ENCODE measurements at places on chromosomes 5 and 9. TPM values are rescaled to one million over a fixed set of nuclear protein-coding genes. Genes with fewer than 3 reads are reported as not detected.

DNA sequence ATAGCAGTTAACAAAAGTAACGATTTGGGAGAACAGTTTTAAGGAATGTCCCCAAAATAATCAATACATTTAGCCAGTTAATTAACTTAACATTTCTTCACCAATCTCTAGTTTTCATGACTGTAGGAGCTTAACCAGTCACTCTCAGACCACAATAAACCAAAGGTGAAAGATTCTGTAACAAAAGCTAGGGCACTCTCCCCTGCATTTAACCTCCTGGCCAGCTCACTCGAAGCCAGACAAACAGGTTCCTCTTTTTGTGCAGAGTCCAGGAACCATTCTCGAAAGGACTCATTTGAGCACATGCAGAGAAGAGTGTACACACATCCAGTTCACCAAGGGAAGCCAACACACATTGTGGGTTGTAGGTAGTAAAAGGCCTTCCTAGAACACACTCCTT lies 6.5 kb downstream of the IL7R start:
- H3K4me3 ChIP-seq = peak overlapping the region; percentile 1
- H3K27ac ChIP-seq = peak overlapping the region; percentile 8
- H3K4me1 ChIP-seq = peaks cover 10% of the 10 kb centered on the region

GRCh38 chr9:102309379-102309778 lies 570.9 kb upstream of the GRIN3A start:
- H3K36me3 ChIP-seq = no peaks in the 10 kb centered on the region
- no peaks in the 10 kb centered on the region for H3K27me3 ChIP-seq
- H3K4me3 ChIP-seq = no peak overlapping the region
- H3K4me1 ChIP-seq = no peaks in the 10 kb centered on the region

- H3K36me3 ChIP-seq = no peaks in the 10 kb centered on the region
- DNase-seq = no peak
- H3K27me3 ChIP-seq = no peaks in the 10 kb centered on the region
- no peak overlapping the region for H3K4me3 ChIP-seq
- H3K4me1 ChIP-seq = no peaks in the 10 kb centered on the region
- H3K27ac ChIP-seq = no peak overlapping the region
These were observed 21.9 kb upstream of the MED10 start for GRCh38 chr5:6399980-6400910.

- no peaks in the 10 kb centered on the region for H3K27me3 ChIP-seq
- H3K4me1 ChIP-seq = peaks cover 22% of the 10 kb centered on the region
- no peaks in the 10 kb centered on the region for H3K36me3 ChIP-seq
- DNase-seq = no peak
- H3K4me3 ChIP-seq = no peak overlapping the region
These were observed 27.4 kb upstream of the EEIG1 start for GRCh38 chr9:128008171-128008570.

DNA sequence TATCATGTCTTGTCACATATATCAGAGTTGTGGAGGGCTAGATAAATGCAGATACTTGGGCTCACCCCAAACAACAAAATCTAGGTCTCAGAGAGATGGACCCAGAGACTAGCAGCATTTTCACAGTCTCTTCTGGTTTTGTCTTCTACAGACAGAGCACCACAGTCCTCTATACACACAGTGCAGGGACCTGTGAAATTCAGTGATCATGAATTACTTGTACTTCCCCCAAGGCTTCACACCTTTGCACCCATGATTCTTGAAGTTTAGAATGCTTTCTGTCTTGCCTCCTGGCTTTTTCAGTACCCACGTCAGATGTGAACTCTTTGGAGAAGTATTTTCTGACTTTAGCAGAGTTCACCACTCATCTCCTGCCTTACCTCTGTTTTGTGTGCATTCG lies 371.5 kb upstream of the PRR16 start:
- DNase-seq = no peak
- H3K4me1 ChIP-seq = no peaks in the 10 kb centered on the region
- no peaks in the 10 kb centered on the region for H3K36me3 ChIP-seq
- no peak overlapping the region for H3K4me3 ChIP-seq
- H3K27ac ChIP-seq = no peak overlapping the region

DNA sequence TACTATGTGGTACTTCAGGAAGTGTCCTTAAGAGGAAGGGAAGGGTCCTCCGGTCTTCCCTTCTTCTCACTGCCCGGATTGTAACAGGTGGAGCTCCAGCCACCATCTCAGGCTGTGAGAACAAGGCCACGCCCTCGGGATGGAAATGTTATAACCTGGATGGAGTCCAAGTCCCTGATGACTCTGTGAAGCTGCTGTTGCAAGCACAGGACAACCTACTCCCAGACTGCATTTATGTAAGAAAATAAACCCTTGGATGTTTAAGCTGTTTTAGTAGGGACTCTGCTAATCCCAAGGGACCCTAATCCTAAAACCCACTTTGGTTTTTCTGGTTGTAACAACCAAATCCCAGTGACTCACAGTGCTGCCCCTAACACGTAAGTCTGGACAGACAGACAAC lies 221.6 kb downstream of the ACTL7B start:
- no peak for DNase-seq
- no peaks in the 10 kb centered on the region for H3K27me3 ChIP-seq
- no peaks in the 10 kb centered on the region for H3K36me3 ChIP-seq
- no peak overlapping the region for H3K27ac ChIP-seq
- H3K4me3 ChIP-seq = no peak overlapping the region

GRCh38 chr5:155313518-155313917 lies 300.0 kb downstream of the KIF4B start:
- H3K4me3 ChIP-seq = no peak overlapping the region
- H3K27me3 ChIP-seq = no peaks in the 10 kb centered on the region
- no peak overlapping the region for H3K27ac ChIP-seq
- no peak for DNase-seq
- H3K36me3 ChIP-seq = no peaks in the 10 kb centered on the region
- no peaks in the 10 kb centered on the region for H3K4me1 ChIP-seq

DNA sequence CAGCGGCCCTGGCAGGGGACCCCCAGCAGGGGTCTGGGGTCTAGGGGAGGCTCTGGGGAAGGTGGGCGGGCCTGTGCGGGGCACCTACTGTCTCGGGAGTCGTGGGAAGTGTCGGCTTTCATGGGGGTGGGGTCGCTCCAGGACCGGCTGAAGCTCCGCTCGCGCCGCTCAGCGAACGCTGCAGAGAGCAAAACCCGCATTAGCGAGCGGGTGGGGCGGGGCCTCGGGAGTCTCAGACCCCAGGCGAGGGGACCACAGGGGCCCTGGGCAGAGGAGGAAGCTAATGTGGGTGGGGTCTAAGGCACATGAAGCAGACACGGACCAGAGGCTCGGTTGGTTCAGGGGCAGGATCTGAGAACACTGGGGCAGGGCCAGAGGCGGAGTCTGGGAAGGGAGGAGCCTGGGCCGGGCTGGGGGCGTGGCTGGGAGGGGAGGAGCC lies 5.5 kb downstream of the NSMF start:
- no peak overlapping the region for H3K27ac ChIP-seq
- peak; percentile 90 for DNase-seq
- H3K4me3 ChIP-seq = peak overlapping the region; percentile 64

GRCh38 chr5:115180165-115180709 lies 10.5 kb upstream of the TRIM36 start:
- peak overlapping the region; percentile 36 for H3K4me3 ChIP-seq
- H3K27ac ChIP-seq = no peak overlapping the region
- peak; percentile 90 for DNase-seq
- H3K27me3 ChIP-seq = peaks cover 41% of the 10 kb centered on the region
- H3K4me1 ChIP-seq = peaks cover 19% of the 10 kb centered on the region

DNA sequence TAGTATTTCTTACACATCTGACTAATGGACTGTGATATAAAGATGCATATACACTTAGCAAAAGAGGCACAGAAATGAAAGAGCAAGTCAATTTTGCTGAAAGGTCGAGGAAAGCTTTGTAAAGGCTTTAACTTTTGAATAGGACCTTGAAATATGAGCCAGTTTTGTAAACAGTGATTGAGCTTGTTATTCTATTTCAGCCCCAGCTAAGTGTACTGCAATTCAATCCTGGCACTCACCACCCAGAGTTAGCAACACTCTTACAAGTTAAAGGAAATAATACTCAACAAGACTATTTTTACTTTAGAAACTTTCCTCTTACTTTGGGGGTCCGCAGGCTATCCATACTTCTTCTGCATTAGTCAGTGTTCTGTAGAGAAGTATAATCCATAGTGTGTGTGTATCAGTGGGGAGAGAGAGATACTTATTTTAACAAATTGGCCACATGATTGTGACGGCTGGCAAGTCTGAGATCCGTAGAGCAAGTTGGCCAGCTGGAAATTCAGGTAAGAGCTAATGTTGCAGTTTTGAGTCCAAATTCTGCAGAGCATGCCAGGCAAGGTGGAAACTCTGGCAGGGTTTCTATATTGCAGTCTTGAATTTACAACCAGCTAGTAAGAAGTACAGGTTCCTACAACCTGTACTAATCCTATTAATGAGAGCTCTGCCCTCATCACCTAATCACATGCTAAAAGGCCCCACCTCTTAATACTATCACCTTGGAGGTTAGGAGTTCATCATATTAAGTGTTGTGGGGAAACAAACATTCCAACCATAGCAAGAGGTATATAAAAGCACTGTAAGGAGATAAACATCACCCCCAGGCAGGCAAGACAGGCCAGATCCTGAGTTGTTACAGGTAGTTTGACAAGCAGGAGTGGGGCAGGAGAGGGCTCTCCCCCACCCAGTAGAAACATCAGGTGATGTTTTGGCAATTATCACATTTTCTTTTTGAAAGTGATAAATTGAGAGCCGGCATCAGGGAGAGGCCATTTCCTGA lies 33.6 kb downstream of the IL7R start:
- H3K36me3 ChIP-seq = no peaks in the 10 kb centered on the region
- H3K27me3 ChIP-seq = no peaks in the 10 kb centered on the region
- no peak overlapping the region for H3K27ac ChIP-seq
- DNase-seq = no peak
- no peak overlapping the region for H3K4me3 ChIP-seq

DNA sequence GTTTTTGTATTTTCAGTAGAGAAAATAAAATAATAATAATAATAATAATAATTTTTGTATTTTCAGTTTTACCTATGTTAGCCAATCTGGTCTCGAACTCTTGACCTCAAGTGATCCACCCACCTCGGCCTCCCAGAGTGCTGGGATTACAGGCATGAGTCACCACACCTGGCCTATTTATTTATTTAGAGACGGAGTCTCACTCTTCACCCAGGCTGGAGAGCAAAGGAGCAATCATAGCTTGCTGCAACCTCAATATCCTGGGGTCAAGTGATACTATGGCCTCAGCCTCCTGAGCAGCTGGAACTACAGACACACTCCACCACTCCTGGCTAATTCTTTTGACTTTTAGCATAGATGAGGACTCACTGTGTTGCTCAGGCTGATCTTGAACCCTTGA lies 167.5 kb downstream of the TLE1 start:
- no peak for DNase-seq
- H3K4me1 ChIP-seq = peaks cover 8% of the 10 kb centered on the region

DNA sequence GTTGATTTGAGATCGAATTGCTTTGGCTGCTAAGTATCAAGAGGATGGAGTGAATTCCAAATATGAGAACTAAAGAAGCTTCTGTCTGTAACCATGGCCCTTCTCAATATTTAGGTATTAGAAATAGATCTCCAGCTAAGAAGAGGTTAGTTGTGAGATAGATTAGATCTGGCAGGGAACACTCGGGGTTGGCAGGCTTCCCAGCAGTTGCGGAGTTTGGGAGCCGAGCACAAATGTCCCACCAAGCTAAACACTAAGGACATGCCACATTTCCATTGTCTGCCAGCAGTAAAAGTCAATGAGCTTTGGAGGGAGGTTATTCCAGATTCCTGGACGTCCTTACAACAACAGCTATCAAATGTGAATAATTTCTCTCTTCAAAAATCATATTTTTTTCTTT lies 85.8 kb downstream of the TAF11L14 start:
- H3K27ac ChIP-seq = no peak overlapping the region
- DNase-seq = no peak
- H3K27me3 ChIP-seq = no peaks in the 10 kb centered on the region
- H3K4me3 ChIP-seq = no peak overlapping the region
- no peaks in the 10 kb centered on the region for H3K4me1 ChIP-seq
- H3K36me3 ChIP-seq = no peaks in the 10 kb centered on the region

DNA sequence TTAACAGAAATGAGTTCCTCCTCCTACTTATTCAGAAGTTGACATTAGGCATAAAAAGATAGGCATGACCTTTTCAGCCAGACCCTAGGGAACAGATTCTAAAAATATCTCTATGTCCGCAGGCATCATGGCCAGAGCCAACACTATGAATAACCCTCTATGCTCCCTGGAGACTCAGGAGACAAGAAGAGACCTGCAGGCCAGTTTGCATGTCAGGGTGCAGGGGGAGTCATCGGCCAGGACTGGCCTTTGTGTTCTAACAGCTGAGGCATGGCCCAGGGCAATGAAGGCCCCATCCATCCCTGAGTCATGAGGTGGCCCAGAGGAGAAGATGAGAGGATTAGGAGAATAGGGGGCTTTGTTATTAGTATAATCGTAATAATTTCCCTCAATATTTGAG lies 93.8 kb downstream of the TMEM215 start:
- H3K4me1 ChIP-seq = no peaks in the 10 kb centered on the region
- H3K27ac ChIP-seq = no peak overlapping the region

- H3K27me3 ChIP-seq = no peaks in the 10 kb centered on the region
- H3K36me3 ChIP-seq = no peaks in the 10 kb centered on the region
- H3K27ac ChIP-seq = no peak overlapping the region
- H3K4me3 ChIP-seq = no peak overlapping the region
- no peaks in the 10 kb centered on the region for H3K4me1 ChIP-seq
These were observed 98.4 kb downstream of the FGF1 start for GRCh38 chr5:142587354-142587965.

- no peak overlapping the region for H3K4me3 ChIP-seq
- DNase-seq = no peak
- H3K4me1 ChIP-seq = peaks cover 8% of the 10 kb centered on the region
These were observed 3.0 kb upstream of the TUSC1 start for GRCh38 chr9:25681266-25681665.

DNA sequence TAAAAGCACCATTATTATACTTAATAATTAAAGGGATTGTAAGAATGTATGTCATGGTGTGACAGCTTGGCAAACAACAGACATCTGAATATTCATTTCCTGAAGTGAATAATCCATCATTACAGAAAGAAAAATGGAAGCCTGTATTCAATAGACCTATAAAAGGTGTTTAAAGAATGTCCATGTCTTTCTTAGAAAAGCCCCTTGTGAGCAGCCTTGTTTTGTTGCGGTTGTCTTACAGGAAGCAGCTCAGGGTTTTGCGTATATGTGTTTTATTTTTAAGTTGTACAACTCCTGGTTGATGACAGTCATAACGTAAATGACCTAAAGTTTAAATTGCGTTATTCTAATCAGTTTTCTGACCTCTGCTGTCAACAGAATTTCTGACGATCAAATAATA lies 53.8 kb downstream of the CAST start:
- H3K27ac ChIP-seq = peak overlapping the region; percentile 83
- H3K36me3 ChIP-seq = no peaks in the 10 kb centered on the region
- no peak overlapping the region for H3K4me3 ChIP-seq
- no peaks in the 10 kb centered on the region for H3K27me3 ChIP-seq
- DNase-seq = no peak

SNCB gene
- total RNA-seq = not detected

FOXD4 gene
- 0.54 TPM for total RNA-seq

OLFM1 gene
- 3.1 TPM for total RNA-seq

OTP gene
- not detected for total RNA-seq

GHR gene
- 3.0 TPM for total RNA-seq

OR2S2 gene
- not detected for total RNA-seq

PCDHB6 gene
- total RNA-seq = not detected

MAN1B1 gene
- total RNA-seq = 63.0 TPM

FGF1 gene
- total RNA-seq = 1.3 TPM

CARTPT gene
- total RNA-seq = not detected

PCDHGA10 gene
- total RNA-seq = 19.9 TPM
